ENCODE measurements at places on chromosomes 2 and 18. TPM values are rescaled to one million over a fixed set of nuclear protein-coding genes. Genes with fewer than 3 reads are reported as not detected.

The AGXT gene
- total RNA-seq, result 0.09 TPM

The KIAA2012 gene
- total RNA-seq, result not detected

The CDH19 gene
- total RNA-seq, result 0.94 TPM

DNA sequence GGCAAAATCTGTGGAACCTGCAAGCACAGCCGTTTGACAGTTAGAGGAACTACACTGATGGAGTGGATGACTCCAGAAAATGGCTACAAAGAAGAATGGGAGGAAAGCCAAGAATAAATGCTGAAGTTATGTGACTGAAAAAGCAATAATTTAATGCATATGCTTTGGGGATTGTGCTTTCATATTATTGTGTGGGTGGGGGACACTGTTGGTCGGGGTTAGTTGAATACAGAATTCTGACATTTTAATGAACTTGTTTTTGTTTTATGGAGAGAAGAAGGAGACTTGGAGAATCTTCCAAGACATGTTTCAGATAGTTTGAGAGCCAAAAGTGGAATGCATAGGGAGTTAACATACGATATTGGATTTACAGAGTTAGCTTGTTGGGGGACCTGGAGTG is 68.5 kb downstream of the NRP2 start:
- no peak for DNase-seq

GRCh38 chr2:221444106-221444505 is 128.0 kb downstream of the EPHA4 start:
- DNase-seq, result no peak

DNA sequence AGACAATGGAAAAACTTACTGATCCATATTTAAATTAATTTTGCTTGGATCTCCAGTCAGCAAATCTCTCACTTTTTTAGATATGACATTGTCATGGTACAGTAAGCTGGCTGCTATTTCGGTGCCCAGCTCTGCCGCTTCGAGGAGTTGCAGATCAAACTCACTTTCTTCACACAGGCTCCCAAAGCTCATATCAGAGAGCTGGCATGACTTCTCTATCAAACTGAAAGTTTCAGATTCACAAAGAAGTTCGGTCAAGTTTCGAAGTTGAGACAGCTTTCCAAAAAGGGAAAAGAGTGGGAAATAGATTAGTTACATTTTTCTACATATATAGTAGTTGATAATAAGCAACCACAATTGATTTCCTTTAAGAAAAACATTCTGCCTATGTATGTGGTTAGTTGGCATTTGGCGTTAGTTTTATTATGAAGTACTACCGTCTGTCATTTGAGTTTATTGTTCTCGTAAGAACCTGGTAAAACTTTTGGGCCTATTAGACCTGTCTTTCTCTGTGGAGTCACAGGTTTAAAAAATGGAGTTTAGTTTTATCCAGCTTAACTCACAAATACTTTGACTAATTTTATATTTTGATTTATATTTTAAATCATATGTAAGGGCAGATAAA is 118.8 kb downstream of the ABCA12 start:
- DNase-seq, result no peak

DNA sequence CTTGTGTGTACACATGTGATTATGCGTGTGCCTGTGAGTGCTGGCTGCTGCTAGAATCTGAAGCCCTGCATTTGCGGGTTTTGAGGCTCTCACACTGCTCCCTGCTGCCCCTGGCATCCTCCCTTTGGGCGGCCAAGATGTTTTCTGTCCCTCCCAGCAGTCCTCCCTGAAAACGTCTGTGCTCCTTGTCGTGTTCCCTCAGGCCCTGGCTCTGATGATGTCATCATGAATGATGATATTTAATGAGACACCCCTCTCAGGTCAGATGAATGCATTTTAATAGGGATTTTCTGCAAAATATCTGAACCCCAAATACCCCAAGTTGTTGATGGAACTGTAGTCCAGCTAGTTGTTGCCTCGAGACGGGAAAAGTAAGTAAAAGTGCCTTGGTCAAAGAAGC is 73.1 kb downstream of the TSHZ1 start:
- no peak for DNase-seq
